Memory B cell (primary cell): ENCODE measurements at places on chromosomes 2 and 18.

DNA sequence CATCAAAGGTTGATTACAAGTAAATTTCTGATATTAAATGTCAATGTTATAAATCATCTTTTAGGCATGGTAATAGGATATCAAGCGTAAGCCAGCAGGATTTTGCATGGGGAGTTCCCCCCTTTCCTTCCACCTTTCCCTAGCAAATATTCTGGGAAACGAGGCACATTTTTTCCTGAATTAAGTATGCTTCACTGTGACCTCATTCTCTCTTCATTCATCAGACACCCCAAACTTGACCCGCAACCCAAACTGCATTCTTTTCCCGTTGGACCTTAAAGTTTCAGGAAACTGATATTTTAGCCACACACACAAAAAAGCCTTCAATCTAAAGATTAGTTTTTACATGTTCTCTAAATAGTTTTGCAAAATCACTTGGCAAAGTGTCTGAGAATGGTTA is 214.5 kb upstream of the CTAGE1 start:
- no peak for DNase-seq

DNA sequence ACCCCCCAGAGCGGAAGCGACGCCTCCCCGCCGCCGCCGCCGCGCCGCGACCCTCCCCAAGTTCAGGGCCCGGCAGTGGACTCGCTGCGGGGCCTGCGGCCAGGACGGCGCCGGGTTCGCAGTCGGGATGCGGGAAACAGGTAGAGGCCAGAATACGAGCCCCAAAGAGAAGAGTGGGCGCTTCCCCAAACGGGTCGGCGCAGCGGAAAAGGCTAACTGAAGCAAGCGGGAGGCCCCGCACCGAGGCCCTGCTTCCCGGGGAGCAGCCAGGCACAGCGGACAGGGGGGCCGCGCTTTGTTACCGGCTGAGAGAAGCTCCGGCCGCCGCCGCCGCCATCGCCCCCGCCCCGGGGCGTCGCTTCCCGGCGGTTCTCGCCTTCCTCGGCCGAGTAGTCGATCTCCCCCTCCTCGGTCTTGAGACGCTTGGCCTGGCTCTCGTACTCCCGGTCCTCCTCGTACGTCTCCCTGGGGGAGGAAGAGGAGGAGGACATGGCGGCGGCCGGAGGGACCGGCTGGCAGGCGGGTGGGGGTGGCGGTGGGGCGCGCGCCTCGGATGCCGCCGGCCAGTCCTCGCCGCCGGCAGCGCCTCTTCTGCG is 494 bp downstream of the HNRNPLL start:
- peak; percentile 25 for DNase-seq

DNA sequence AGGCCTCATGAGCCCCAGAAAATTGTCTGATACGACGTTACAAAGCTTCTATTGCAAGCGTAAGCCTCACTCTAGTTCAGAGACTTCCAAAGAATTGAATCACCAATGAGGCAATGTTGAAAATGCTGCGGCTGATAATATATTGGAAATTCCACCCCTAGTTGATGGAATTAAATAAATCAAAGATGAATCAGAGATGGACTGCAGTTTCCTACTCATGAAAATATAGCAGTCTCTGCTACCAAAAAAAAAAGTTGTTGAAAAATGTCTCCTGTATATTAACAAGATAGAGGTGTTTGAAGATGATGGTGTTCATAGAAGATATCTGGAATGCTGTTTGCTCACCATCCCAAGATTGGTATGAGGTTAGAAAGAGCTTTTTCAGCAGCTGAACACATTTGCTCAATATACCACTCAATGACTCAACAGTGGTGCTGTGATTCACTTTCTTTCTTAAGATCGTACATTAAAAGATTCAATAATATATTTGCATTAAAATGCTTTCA is 99.8 kb upstream of the ARHGAP28 start:
- DNase-seq: no peak

DNA sequence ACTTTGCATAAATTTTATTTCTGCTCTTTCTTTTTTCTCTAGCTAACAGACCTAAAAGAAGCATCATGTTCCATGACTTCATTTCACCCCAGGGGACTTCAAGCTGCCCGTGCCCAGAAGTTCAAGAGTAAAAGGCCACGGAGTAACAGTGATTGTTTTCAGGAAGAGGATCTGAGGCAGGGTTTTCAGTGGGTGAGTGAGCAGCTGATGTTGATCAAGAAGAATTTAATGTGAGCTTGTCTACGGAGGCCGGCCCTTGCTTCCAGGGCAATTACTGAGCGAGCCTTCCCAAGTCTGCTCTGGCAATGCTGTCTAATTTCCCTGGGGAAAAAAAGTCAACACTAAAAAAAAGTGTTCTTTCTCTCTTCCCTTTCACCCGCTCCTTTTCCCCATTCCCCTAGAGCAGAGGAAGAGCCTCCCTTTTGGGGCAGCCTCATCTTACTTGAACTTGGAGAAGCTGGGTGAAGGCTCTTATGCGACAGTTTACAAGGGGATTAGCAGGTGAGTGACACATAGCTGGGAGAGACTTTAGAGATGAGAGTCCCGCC is 1.2 kb downstream of the CDK15 start:
- no peak for DNase-seq

- no peak for DNase-seq
These were observed 13.5 kb downstream of the SNED1 start for GRCh38 chr2:241011751-241012510.

DNA sequence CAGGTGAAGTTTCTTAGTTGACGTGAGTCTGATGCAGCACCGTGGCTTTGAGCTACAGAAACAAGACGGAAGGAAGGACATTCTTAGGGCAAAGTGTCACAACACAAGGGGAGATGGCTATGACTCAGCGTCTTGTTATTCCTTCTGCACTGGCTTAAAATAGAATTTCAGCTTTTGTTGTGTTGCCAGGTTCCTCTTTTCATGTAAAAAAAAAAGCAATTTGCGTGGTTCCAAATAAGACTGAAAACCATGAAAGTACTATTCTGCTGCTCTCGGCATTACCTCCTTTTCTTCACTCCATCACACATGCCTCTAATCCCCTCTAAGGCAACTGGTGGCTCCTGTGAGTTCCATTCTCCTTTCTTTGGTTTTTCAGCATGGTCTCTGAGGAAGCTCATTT is 150.1 kb downstream of the ANTXR1 start:
- no peak for DNase-seq

DNA sequence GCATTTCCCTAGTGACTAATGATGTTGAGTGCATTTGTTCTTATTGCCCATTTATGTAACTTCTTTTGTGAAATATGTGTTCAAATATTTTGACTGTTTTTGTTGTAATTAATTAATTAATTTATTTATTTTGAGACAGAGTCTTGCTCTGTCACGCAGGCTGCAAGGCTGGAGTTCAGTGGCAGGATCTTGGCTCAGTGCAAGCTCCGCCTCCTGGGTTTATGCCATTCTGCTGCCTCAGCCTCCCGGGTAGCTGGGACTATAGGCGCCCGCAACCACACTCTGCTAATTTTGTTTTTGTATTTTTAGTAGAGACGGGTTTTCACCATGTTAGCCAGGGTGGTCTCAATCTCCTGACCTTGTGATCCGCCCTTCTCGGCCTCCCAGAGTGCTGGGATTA is 71.9 kb downstream of the TAF4B start:
- no peak for DNase-seq

DNA sequence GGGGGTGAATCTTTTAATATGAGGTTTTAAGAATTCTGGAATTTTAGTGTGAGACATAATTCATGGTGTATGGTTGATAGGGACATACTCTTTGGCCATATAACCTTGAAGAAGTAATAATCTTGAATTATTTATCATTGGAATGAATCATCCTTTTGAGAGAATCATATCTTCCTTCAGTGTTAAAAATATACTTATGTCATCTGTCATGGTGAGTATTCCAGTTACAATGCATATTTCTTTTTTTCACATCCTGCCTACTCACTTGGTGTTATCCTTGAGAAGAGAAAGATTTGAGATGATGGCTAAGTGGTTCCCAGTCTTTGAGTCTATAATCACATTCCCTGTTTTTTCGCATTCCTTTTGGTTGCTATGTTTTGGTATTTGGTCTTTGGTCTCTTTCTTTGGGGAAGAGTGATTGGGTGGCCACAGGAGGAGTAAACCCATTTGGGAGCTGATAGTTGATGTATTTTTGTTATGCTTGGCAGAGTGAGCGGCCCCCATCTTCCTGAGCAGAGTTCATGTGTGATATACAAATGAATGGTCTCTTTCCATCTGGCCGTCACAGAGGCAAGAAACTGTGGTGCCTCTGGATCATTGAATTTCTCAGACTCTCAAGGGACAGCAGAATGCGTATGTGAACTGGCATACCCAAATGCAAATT is 21.6 kb downstream of the ASAP2 start:
- DNase-seq: no peak

- no peak for DNase-seq
These were observed 24.0 kb upstream of the GLI2 start for GRCh38 chr2:120711694-120712093.

GRCh38 chr2:11508279-11508678 is 25.6 kb upstream of the GREB1 start:
- no peak for DNase-seq

DNA sequence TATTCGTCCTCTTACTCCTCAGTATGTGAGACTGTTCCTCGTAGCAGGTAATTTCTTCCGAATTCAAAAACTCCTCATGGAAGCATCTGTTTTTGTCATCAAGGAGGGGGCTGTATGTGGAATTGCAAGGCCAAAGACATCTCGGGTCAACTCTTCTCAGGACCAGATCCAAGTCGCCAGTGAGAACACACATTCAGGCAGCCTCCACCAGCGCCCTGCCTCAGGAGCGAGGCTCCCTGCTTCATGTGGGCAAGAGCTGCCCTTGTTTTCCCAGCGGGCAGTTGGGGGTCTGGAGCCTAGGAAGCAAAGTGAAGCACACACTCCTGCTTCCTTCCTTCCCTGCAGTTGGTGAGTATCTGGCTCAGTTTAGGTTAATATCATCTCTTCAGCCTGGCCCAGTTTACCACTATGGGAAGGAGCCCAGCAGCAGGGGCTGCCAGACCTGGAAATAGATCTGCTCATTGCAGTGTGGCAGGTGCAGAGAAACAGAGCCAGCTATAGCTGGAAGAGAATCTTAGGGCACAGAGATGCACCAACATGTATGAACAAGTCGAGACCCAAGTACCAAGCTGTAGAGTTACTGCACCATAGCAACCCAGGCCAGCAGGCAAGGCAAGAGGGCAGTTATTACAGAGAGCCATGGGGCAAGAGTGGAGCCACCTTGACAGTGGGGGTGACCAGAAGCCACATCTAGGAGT is 25.3 kb downstream of the TMEM127 start:
- DNase-seq: no peak

GRCh38 chr2:73939419-73939818 is 12.7 kb downstream of the DGUOK start:
- DNase-seq: no peak

DNA sequence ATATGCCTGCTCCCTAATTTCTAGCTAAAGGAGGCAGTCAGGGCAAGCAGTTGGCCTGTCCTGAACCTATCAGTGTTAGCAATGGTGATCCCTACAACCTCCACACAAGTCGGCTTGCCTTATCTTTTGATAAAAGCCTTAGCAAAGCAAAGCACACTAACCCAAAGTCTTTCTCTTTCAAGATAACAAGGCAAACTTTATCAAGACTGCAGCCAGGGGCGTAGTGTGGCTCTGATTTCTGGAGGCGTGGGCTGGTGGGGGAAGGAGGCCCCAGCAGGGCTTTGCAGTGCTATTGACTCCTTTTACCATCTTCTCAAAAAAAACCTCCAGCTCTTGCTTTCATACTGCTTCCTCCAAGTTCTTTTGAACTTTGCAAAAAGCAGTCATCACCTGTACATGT is 40.2 kb upstream of the LAMA1 start:
- DNase-seq: no peak

DNA sequence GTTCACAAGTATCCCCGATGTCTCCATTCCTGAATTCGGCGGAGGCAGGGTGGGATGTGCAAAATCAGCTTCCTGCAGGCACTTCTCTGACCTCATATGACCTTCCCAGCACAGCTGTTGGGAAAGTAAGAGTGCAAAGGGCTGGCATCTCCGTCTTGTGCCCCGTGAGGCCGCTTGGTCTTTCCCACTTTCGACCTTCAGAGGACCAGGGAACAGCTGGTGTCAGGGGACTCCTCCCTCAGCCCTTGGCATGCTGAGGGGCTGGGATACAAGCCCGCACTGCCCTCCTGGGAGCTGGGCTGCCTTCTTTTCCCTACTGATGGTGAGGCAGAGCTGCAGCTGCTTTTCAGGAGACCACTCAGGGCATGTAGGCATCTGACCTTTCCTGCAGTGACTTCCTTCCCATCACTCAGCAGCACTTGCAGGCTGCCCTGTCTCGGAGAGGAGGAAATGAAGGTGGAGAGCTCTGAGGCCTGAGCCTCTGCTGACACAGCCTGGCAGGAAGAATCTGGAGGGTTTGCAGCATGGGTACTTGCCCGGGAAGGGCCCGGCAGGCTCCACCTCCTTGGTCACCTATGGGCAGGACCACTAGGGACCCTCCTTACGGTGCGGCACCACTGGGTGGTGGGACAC is 277.2 kb upstream of the HS6ST1 start:
- no peak for DNase-seq

- DNase-seq: no peak
These were observed 2082.3 kb upstream of the CELF4 start for GRCh38 chr18:39647627-39648534.

GRCh38 chr2:166000401-166000800 is 46.8 kb upstream of the TTC21B start:
- no peak for DNase-seq

DNA sequence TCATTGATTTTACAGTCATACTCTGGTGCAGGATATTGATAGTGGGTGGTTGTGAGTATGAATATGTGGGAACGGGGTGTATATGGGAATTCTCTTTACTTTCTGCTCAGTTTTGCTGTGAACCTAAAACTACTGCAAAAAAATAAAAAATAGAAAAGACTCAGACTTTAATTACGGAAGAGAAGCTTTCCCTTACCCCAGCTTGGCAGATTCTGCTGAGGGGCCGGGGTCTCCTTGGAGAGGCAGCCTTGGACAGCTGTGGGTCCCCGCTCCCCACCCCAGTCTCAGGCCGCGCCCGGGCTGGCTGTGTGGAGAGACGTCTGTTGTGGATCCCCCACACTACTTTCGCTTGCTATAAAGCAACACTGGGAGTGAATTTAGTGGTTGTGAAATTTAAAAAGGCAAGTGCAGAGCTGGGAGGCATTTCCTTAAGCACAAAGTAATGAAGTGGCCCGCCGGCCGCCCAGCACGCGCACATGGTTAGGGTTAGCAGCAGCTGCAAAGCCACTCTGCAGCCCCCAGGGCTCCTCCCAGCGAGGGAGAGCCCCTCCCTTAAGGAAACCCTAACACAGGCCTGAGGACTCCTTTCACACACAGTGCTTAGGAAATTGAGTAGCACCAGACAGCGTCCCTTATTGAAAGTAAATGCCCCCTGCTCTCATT is 102.4 kb downstream of the DDX1 start:
- no peak for DNase-seq
